ENCODE measurements at places on chromosomes 7 and 10.

DNA sequence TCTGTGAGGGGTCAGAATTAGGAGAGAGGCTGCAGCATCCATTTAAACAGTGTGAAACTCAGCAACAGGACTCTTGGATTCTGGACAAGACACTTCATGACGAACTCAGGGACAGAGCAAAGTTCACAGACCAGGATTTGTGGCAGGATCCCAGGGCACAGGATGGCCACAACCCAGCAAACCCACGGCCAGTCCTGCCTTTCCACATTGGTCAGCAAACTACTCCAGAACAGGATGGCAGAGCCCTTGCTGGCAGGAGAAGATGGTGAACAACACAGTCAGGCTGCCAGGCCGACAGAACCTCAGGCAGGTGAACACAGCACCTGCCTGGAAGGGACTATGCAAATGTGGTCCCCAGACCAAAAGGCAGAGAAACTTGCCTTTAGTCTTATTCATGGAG is 34.4 kb downstream of the VSTM4 start:
- DNase-seq, result no peak

DNA sequence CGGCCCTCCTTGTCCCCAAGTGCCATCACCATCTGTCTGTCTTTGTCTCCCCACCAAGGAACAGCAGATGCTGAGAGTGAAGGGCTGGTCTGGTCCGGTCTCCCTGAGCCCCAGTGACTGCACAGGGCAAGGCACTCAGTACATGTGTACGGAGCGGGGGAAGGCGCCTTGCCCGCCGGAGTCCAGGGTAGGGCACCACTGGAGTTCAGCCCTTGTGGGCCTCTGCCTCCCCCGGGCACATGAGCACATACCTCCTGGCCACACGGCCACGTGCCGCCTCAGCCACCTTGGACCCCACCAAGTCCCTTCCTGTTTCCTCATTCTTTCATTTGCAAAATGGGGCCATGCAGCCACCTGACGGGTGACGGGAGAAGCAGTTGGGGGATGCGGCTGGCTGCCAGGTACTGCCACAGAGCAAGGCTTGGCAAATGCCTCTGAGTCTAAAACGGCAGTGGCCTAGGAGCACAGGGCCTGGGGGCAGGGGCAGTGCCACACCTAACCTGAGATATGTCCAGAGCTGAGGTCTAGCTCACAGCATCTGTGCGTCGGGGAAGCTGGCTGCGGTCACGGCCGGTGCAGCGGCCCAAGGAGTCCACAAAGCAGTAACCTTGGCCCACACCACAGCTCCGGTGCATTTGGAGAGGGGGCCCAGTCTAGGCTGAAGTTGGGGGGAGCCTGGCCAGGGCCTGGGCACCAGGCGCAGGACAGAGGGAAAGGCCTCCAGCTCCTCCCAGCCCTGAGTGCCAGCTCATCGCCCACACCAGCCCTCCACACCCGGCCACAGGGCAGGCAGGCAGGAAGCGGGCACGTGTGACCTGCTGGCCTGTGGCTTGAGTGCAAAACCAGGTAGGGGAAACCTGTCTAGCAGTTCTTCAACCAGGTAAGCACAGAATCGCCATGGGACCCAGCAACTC is 5.2 kb downstream of the ADAP1 start:
- DNase-seq, result no peak

GRCh38 chr10:43252783-43253341 is 14.0 kb downstream of the RASGEF1A start:
- no peak for DNase-seq

- DNase-seq, result no peak
These were observed 19.8 kb downstream of the CDK1 start for GRCh38 chr10:60798031-60798430.

- no peak for DNase-seq
These were observed 54.6 kb upstream of the NRG3 start for GRCh38 chr10:81820418-81820817.

- DNase-seq, result no peak
These were observed 100.9 kb downstream of the WDR37 start for GRCh38 chr10:1156921-1157614.

- DNase-seq, result no peak
These were observed 61.3 kb downstream of the RNLS start for GRCh38 chr10:88521791-88522190.

DNA sequence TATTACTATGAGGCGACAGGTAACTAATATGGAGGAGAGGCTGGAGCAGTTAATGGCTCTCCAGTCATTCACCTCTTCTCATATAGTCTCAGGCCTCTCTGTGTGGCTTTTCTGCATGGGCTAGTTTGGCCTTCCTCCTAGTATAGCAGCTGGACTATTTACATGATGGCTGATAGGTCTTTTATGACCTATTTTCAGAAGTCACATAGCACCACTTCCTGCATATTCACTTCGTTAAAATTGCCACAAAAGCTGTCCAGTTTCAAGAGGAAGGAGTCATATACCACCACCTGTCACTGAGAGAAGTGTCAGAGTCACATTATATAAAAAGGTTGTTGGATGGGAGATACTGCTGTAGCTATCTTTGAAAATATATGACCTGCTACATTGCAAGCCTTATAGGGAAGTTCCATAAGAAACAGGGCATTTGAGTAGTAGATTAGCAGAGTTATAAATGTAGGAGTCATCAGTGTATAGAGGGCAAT is 8.0 kb upstream of the DMTF1 start:
- no peak for DNase-seq

GRCh38 chr10:124296121-124296812 is 122.5 kb downstream of the OAT start:
- no peak for DNase-seq

GRCh38 chr7:31466036-31466435 is 47.9 kb upstream of the ITPRID1 start:
- DNase-seq, result no peak

DNA sequence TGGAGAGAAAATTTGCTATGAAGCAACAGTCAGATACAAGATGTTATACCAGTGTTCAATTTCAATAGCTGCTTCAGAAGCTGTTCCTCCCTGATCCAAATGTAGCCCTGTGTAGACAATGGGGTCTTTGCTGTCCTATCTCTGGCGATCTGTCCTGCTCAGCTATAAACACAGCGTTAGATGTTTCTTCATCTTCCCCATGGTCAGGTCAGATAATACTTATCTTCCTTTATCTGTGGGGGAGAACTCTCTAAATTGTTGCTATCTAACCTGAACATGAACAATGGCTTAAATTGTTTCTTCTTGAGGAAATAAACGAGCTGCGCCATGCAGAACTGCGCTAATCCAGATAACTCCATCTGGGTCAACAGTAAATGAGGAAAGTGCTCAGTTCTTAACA is 15.6 kb upstream of the KIAA1217 start:
- DNase-seq, result no peak

- no peak for DNase-seq
These were observed 88.7 kb downstream of the UBE2H start for GRCh38 chr7:129864042-129864441.

DNA sequence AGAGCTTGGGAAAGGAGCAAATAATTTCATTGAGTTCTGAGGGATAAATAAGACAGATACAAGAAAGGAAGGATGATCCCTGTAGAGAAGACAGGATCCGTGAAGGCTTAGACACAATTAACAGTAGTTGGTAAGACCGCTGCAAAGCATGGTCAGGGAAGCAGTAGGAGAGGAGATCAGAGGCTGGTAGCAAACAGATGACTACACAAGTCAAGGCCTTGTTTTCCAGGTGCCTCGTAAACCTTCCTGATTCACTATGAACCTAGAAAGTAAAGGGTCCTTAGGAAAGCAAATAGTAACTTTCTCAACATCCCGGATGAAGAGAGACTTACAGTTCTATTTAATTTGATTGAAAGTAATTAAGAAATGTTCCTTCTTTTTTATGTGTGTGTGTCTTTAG is 118.6 kb downstream of the GNAI1 start:
- DNase-seq, result no peak

DNA sequence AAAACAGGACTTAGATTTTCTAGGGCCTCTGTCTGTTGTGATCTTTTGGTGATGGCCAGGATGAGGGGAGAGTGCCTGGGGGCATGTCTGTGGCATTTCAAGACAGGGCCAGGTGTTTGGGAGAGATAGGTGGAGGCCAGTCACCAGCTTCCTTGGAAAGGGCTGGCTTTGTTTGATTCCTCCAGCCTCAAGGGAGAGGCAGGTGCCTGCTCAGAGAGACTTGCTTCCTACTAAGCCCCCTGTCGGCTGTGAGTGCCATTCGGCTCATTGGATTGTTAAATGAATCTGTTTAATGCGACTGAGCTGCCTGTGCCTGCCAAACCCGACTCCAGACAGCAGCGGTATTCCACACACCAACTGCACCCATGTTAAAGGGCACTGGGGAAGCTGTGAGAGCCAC is 304.1 kb upstream of the COBL start:
- DNase-seq, result no peak

DNA sequence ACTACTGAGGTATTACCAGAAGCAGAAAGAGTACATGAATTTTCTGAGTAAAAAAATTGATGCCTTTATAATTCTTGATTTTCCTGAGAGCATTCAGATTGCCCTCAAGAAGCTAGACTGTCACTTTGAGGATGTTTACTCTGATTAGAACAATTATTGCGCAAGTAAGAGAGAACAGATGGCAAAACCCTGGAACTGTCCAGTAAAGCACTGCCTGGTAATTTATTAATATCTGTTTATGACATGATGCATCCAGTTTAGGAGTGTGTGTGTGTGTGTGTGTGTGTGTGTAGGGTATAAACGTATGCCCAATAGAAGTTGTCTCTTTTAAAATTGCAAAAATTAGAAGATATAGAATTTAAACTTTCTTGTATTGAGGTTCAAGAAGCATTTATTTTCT is 379.7 kb downstream of the PHTF2 start:
- DNase-seq, result no peak

DNA sequence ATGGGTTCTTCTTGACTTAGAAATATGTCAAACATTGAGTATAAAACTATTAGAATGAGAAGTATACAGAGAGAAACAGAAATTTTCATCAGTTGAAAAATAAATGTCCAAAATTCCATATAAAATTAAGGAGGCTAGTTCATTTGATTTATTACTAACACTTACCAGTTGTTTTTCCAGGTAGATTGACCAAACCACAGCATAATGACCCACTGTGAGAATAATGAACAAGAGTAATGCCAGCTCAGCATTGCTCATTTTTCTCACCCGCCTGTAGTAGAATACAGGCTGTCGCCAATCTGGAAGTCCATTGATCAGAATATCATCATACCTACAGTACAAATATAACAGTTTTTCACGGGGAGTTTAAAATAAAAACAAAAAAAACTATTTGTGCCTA is 82.9 kb downstream of the DNAJC1 start:
- DNase-seq, result no peak
